ENCODE measurements at places on chromosomes 3 and 15. TPM values are rescaled to one million over a fixed set of nuclear protein-coding genes. Genes with fewer than 3 reads are reported as not detected.
A peak's percentile ranks its signal among the peaks of the same experiment; 100 is the strongest.

GRCh38 chr15:80595396-80595795, 99.7 kb upstream of the ABHD17C start:
- no peak for DNase-seq

DNA sequence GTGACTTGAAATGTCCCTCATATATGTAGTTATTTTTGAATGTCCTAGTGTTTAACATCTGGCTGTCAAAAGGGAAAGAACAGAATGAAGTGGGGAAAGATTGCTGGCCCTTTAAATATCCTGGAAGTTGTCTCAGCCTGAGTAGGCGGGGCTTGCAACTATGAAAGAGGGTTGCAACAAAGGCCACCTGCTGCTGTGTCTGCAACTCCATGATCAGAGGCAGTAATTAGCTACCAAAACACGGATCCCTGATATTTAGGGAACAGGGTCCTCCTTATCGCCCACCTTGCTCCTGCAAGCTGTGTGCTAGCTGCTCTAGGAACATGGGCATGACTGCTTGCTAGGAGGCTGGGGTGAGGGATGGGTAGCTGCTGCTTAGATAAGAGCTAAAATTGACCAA, 100.2 kb upstream of the CFAP20DC start:
- no peak for DNase-seq

GRCh38 chr15:90265271-90266060, at the start of gene NGRN:
Gene NGRN, plus strand, starts transcription at chr15:90265672. Its CDS starts 41 bp downstream, at chr15:90265713.
- peak; percentile 97 for DNase-seq

The PATL2 gene
- polyA plus RNA-seq, result 2.3 TPM

The SLC27A2 gene
- polyA plus RNA-seq, result 29.6 TPM

Data from large intestine (tissue), 12 donors.